ENCODE measurements at places on chromosomes 2 and 18.

DNA sequence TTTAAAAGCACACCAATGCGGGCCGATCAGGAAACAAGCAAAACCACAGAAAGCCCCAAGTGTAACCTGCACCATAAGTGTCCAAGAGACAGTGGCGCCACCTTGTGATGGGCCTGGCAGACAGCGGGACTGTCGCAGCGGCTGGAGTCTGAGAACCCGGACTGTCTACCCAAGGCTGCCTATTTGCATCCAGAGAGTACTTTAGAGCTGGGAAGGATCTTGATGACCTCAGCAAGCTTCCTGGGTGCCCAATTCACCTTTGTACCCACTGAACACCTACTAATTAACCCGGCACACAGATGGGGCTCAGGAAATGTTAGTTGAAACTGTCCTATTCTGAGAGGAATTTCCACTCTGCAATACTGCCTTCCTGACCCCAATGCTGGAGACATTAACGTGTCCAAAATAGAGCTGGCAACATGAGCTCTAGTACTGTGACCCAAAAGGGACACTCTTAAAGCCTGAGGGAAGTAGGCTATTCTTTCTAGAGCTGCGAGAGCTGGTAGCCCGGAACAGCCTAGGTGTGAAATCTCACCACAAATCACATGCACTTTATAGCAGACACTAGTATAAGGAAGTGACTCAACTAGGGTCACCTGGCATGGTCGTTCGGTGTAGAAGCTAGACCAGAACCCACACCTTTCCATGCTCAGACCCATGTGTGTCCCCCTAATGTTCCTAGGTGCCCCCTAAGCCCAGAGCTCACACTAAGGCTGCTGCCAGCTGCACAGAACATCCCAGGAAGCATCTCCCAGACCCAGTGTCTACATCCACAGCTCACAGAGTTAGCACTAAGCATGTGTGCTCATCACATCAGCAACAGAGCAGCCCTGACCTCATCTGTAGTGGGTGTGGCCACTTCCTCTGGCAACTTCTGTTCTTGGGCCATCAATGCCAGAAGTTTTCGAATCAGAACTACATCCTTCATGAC is 25.4 kb downstream of the POLR1A start:
- peak; percentile 2 for DNase-seq

DNA sequence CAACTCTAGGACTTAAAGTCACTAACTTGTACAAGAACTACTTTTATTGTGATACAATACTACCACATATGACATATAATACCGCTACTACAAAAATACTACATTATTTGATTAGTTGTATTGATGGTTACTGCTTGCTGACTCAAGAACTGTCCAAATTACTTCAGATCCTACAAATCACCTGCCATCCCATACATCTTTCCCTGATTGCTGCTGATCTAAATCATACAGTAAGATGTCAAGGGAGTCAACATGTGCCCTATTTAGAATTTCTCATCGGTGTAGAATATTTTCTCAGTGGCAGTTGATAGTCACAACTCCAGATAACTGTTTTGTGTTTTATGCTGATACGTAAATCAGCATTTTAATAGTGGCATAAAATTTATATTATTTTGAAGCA is 161.0 kb upstream of the DSEL start:
- DNase-seq = no peak

DNA sequence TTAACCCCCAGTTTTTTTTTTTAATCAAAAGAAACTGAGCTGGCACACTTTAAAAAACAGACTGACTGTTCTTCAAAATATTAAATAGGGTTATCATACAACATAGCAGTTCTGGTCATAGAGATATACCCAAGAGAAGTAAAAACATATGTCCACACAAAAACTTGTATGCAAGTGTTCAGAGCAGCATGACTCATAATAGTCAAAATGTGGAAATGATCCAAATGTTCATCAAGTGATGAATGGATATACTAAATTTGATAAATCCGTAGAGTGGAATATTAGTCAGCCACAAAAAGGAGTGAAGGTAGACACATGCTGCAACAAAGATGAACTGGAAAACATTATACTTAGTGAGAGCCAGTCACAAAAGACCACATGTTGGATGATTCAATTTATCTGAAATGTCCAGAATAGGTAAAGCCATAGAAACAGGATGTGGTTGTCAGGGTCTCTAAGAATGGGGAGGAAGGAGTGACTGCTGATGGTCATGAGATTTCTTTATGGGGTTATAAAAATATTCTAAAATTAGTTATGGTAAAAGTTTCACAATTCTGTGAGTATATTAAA is 5.1 kb downstream of the SMIM21 start:
- no peak for DNase-seq

DNA sequence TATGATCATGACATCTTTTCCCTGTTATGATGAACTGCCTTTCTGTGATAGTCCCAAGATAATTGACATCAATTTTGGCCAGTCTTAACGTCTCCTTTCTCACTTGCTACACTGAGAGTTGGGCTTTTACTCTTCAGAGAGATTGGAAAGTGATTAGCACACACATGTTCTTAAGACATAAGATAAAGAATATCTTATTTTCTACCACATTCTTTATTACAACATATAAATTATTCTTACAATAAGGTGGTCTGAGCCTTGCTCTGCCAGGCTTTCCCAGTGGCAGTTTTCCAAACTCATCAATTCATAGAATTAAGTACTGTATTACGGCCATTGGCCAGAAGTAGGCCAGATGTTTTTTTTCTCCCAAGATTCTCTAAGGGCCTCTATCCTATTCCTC is 5.7 kb upstream of the DSC3 start:
- DNase-seq = no peak

DNA sequence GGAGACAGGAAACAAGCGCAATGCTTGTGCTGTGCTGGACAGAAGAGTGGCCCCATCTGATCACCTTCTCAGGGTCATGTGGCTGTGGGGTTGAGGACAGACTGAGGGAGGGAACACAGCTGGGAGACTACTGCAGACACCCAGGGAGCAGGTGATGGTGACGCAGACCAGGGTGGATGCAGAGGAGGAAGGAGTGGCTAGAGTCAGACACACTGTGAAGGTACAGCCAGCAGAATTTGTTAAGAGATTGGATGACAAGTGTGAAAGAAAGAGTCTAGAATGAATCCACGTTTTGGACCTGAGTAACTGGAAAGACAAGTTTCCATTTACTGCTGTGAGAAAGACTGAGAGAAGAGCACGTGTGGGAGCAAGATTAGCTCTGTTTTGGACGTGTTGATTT is 15.9 kb upstream of the POMC start:
- peak; percentile 53 for DNase-seq

- no peak for DNase-seq
These were observed 37.7 kb downstream of the STON1 start for GRCh38 chr2:48567671-48568070.

DNA sequence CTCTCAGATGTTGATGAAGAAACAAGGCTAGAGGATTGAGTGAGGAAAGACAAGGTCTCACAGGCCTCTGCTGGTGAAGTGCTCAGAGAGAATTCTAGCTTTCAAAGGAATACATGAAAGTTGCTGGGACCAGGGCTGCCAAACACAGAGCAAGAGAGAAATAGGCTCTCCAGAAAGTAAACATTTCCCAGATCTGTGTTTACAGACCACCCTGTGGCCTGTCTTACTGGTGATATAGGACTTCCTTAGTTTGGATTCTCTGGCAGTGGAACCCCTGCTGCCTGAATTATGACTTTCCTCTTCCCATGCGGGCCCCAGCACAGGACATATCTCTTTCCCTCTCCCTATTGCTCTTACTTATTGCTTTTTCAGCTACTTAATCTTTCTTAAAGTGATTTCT is 64.5 kb downstream of the TACR1 start:
- DNase-seq = no peak

DNA sequence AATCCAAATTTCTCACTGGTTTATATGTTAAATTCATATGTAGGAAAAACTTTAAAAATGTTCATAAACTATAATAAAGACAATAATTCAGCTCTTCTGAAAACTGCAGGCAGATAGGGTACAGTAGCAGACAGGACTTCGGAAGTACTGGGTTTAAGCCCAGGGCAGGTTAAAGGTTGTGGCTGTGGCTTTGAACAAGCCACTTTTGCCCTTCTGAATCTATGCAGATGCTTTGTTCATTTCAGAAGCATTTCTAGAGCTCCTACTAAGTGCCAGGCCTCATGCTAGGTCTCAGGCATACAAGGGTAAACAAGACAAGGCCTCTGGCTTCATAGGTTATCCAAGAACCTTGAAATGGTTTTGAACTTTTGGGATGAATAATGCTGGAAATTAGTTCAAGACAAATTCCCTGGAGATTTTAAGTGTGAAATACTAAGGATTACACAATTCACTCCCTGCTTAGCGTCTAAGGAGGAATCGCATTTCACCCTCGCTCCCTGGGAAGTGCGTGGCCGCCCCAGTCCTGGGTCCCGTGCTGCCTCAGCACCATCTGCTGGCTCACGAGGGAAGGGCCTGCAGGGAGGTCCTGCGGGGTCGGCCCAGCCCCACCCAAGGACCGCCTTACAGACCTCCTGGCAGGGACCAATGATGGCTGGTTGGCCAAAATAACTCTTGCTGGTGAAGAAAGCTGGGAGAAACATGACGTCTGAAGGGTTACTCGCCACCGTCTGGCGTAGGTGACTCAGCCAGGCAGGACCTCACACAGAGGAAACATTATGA is 67.7 kb upstream of the L3MBTL4 start:
- DNase-seq = no peak

DNA sequence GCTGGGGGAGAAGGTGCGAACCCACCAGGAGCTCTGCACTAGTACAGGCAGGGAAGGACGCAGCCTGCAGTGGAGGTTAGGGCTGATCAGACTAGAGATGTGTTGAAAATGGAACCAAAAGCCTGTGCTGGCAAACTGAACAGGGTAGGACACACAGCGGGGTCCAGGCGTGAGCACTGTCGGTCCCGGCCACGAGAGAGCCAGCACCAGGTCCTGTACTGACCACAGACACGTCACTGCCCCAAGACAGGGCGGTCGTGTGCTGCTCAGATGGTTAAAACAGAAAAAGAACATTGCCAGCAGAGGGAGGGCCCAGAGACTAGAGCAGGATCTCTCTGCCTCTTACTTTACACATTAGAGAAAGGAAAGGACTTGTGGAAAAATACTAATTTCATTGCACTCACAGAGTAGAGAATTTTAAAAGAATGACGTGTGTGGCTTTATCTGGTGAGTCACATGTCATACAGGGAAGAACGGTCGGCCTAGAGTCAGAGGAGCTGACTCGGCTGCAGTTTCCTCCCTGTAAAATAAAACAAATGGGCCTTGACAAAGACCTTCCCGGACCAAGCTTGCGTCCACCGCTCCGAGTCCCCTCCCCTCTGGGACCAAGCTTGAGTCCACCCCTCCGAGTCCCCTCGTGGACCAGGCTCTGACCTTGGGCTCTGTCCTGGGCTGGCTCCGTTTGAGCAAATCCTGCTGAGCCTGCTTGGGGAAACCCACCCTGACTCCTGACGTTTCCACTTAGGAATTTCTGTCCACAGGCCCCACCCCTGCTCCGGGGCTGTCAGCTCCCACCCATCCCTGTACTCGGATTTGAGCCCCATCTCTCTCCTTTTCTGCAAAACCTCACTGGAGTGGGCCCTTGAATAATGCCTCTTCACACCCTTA is 16.7 kb upstream of the ADI1 start:
- DNase-seq = no peak

GRCh38 chr2:205696331-205696926 is 14.1 kb downstream of the NRP2 start:
- no peak for DNase-seq

- no peak for DNase-seq
These were observed 44.0 kb upstream of the TXNDC2 start for GRCh38 chr18:9841752-9842151.

- no peak for DNase-seq
These were observed 39.4 kb downstream of the SCTR start for GRCh38 chr2:119484834-119485233.

DNA sequence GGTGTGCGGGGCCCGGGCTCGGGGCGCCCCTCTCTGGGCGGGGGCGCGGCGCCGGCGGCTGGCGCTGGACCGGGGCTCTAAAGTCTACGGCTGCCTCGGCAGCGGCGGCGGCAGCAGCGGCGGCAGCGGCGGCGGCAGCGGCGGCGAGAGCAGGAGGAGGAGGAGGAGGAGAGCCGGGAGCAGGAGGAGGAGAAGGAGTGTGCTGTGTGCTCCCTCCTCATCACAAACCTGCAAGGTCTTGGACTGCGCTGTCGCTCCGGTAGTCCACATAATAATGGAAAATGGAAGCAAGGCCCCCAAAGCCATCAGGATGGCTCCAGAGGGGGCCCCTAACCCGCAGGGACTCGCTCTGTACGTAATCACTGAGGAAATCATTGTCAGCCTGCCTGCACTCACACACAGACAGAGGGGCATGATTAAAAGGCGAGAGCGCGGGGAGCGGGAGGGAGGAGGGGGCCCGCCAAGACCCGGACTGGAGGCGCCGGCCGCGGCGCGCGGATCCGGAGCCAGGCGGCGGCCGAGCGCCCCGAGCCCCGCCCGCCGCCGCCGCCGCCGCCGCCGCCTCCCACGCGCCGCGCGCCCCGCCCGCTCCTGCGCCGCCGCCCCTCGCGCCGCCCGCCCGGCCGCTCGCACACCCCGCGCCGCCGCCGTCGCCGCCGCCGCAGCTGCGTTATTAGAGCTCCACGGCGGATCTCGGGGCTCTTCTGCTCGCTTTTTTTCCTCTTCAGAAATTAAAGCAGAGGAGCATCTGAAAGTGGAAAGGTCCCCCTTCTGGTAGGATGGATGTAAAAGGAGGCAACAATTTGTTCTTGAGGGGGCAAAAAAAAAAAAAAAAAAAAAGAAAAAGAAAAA is at the start of gene ZNF521:
Gene ZNF521, minus strand, starts transcription at position 390 of the 852 bp plus-strand sequence. CDS start 1,220 bp downstream, outside the sequence.
- peak; percentile 64 for DNase-seq

DNA sequence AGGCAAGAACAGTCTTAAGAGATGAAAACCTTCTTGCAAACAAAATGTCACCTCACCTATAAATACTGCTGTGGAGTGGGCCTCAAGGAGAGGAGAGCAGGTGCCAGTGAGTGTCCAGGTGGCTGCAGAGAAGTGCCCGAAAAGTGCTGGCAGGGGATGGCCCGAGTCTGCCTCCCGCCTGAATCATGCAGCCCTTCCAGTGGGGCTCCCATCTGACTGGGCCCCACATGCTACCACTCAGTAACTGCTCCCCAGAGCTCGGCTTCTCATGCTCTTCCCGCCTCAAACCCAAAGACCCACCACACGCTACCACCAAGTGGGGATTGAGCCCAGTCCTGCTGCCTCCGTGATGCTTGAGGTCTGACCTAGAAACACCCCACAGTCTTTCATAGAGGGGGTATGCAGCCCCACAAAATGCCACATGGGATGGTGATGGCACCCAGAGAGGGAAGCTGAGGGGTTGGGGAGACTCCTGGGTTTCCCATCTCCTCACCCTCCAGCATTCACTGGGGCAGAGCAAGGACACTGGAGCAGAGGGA is 7.4 kb downstream of the HS6ST1 start:
- no peak for DNase-seq
